ENCODE measurements at places on chromosomes 6 and 20.

GRCh38 chr6:33273924-33274902 lies 2.3 kb downstream of the RPS18 start:
- no peak for DNase-seq

DNA sequence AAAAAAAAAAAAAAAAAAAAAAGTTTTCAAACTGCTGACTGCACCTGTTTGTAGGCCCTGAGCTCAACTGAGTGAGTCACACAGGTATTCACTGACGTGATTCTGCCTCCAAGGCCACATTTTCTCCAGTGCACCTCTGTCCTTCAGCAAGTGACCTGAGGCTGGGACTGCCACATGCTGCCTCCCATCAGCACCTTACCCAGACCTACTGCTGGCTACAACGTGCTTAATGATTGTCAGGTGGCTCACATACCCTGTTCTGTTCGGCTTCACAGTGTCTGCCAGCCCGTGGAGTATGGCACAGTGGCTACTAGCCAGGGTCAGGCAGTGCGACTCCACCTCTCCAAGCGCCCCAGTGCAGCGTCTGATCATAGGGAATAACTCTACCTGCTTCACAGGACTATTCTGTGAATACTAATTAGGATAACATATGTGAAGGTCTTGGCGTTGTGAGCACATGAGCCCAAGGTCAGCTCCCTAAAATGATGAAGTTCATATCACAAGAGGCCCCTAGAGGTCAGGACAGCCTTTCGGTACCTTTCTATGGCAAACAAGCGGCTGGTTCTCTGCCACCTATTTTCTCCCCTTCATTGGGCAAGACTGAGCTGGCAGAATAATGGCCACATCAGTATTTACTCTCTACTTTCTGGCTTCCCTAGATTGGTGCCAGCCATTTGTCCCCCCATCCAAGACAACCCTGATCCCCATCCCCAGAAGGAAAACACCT lies 28.1 kb downstream of the RIPOR3 start:
- DNase-seq: no peak

DNA sequence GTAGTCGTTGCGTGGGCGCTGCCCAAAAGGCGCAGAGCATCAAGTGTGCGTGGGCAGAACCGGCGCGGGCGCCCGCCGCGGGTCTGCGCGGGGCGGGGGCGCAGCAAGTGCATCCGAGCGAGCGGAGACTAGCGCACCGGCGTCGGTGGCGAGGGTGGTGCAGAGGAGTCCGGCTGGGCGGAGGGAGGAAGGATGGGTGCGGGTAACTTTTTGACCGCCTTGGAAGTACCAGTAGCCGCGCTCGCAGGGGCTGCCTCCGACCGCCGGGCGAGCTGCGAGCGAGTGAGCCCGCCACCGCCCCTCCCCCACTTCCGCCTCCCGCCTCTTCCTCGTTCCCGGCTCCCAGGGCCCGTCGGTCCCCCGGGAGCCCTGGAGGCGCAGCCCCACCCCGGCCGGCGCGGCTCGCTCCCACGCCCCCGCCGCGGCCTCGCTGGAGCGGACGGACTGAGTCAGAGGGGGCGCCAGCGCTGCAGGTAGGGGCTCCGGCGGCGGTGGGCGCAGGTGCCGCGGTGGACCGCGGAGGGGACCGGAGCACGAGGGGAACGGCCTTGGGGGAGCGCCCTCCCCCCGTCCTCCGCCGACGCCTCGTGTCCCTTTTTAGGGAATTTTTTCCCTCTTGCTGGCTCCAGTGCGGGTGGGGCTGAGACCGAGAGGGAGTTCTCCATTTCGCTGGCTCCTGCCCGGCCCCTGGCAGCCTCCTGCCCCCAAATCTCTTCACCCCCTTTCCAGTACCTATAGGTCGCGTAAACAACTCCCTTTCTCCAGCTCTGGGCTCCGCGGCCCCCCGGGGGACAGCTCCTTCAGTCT lies 1.6 kb upstream of the DBNDD2 start:
- DNase-seq: no peak

GRCh38 chr20:48064929-48065328 lies 279.6 kb upstream of the SULF2 start:
- DNase-seq: no peak

DNA sequence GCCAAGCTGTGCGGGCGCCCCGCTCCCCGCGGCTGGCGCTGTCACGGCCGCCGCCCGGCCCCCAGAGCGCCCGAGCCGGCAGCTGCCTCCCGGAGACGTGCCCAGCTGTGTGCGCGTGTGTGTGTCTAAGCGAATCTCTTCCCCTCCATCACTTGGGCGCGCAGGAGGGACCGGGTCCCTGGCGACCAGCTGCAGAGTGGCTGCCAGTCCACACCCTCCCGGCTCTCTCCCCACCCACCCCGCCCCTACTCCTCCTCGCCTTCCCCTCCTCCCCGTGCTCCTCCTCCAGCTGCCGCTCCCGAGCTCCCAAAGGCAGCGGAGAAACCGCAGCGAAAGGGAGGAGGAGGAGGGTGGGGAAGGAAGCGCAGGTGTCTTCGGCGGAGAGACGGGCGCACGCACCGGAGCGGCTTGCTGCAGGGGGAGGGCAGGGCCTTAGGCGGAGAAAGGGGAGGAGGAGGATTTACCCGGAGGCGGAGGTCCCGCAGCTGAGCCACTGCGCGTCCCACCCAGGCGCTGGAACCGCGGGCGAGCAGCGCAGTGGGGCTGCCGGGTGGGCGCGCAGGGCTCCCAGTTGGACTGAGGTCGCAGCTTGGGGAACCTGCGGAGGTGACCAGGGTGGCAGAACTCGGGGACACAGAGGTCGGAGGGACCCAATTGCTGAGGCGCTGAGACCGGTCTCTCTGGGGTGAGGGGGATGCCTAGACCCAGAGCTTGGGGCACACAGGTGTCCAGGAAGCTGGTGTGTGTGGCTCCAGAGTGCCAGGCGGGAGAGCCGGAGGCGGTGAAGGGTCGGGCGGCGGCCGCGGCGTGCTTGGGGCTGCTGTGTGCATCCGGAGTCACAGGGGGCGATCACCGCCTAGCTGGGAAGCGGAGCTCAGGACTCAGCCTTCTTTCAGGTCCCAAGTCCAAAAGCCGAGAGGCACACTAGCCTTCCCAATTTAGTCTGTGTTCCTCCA lies at the start of gene HS3ST5:
HS3ST5 (minus strand) TSS at position 198 of the 956 bp plus-strand sequence. CDS start 280,178 bp downstream, outside the sequence.
- DNase-seq: peak; percentile 13

- DNase-seq: no peak
Measured at GRCh38 chr6:154408891-154409500, 52.4 kb upstream of the IPCEF1 start.

DNA sequence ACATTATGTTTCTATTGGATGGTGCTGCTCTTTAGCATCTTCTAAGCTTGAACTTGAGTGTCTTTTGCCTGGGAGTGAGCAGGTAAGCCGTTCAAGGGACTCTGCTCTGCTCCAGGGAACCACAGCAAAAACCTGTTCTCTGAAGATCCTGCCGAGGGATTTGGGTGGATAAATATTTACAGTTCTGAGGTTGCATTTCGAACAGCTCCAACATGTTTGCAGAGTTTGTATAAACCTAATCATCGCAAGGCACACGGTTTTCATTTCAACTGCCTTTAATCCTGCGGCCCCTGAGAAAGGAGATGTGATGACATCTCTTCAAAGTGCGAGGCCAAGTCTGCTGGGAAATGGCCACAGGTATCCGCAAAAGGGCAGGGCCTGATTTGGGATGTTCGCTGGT lies 293.4 kb downstream of the TFAP2C start:
- no peak for DNase-seq

GRCh38 chr6:36599791-36600209 lies 5.6 kb downstream of the SRSF3 start:
- peak; percentile 43 for DNase-seq

- no peak for DNase-seq
Measured at GRCh38 chr20:61700595-61701140, 365.0 kb downstream of the TAF4 start.

GRCh38 chr6:70133246-70133645 lies 169.6 kb downstream of the COL9A1 start:
- peak; percentile 39 for DNase-seq

DNA sequence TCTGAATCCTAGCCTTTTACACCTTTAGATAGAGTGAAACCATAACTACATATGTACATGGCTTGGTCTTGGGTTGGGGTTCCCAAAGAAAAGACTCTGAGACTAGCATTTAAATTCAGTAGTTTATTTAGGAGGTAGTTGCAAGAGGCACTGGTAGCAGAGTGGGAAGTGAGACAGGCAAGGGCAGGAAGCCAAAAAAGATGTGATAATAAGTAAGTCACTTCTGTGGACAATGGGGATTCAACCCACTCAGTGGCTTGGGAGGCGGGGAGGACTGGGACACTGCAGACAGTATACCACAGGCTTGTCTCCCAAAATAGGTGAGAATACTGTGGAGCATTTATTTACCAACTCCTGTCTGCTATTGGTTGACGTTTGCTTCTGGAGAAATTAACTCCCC lies 131.9 kb downstream of the SLC24A3 start:
- no peak for DNase-seq

- no peak for DNase-seq
Measured at GRCh38 chr6:57283911-57284455, 33.4 kb upstream of the PRIM2 start.

- no peak for DNase-seq
Measured at GRCh38 chr20:43949741-43950618, 35.3 kb downstream of the TOX2 start.

DNA sequence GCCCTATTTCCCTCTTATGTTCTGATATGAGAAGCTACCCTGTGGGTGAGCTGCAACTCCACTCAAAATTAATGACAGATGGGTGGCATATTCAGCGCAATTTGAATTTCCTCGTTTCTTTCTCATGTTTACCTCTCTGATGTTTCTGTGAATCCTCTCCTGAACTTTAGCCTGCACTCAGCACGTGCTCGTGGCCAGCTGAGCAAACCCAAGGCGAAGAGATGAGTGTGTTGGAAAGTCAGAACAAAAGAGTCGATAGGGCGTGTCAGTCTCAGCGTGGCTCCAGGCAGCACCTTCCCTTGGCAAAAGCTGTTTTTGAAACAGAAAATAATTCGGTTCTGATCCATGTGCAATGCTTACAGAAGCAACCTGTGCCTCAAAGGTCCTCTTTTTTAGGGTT lies 226.1 kb upstream of the GMDS start:
- DNase-seq: no peak

- no peak for DNase-seq
Measured at GRCh38 chr20:32206760-32207625, 550 bp downstream of the PLAGL2 start.

DNA sequence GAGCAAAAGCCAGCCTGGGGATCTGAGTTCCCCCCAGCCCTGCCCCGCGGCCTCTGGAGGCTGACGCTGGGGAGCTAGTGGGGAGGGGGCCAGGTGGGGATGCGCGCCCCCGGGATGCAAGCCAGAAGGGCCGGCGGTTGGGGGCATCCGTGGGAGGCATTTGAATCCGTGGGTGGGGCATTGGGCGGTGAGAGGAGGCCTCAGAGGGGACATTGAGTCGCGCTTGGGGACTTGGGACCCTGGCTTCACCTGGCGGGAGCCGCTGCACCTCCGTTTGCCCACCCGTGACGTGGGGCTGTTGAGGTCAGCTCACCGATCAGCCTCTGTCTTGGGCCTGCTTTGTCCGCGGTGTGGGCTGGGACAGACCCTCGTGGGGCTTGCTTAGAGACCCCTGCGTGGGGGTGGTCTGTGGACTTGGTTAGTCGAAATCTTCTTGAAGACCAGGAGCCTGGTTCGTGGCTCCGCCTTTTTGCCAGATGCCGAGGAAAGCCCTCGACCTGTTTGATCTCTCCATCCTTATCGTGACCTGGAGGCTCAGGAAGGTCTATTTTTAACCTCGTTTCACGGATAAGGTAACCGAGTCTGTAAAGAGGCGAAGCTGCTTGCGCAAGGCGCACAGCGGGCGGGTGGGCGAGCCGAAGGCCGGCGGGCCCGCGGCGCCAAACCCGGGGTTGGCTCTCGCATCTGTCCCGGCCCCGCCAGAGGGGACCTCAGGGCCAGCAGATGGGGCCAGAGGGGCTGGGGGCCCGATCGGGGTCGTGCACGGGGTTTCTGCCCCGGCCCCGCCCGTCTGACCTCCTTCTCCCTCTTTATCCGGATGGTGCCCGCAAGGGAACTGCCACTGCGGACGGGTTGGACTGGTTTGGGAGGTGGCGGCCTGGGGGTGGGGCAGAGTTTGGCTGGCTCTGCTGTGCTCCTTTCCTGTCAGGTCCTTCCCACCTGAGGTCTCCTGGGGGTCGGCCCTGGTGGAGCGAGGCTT lies 8.3 kb downstream of the FAM110A start:
- no peak for DNase-seq

GRCh38 chr20:37378785-37379598 lies 33.1 kb downstream of the SRC start:
- no peak for DNase-seq

DNA sequence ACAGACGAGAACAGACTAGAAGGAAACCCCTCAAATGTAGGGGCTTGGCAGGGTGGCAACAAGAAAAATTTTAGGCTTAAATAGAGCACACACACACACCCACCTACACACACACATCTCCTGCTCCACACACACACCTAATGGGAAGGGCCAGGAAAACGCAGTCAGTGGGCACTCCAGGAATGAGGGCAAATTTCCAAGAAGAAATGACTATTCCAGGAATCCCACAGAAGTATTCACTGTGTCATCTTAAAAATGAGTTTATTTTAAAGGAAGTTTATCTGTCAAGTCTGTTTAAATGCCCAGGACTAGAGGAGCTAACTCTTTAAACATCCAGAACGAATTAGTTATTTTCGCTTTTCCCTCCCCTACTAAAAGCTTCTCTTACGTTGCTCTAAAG lies 13.0 kb downstream of the ALDH8A1 start:
- no peak for DNase-seq

DNA sequence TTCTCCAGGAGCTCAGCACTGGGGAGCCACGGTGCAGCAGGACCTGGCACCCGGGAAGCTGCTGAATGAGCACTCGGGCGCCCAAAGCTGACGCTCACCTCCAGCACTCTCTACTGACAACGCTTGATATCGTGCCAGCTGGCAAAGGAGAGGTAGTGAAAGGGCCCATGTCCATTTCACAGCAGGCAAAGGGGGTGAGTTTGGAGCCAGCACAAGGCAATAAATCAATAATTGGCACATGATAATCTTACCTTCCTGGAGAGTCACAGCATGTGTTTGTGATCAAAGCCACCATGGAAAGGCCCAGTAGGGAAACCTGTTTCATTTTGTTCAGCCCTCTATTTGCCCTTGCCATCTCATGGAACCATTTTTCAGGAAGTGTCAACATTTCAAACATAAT lies 23.3 kb upstream of the SMIM26 start:
- DNase-seq: no peak

- DNase-seq: no peak
Measured at GRCh38 chr20:50113420-50114224, 672 bp upstream of the UBE2V1 start.

DNA sequence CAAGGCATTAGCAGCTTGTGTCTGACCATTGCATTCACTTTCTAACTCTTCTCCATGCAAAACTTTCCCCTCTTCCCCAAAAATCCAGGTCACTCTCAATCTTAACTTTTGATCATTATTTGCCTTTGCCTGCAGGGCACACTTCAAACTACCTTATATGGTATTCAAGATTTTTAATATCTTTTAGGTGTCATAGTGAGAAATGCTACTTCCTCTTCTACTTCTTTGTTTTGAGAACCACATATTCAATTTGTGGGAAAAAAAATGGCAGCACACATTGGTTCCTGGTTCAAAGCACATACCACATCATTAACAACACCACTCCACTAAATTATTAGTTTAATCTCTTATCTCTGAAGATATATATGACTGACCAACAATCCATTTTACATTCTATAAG lies 1267.0 kb upstream of the CITED2 start:
- DNase-seq: no peak

Data from foreskin melanocyte (primary cell).